ENCODE measurements at places on chromosomes 11 and 22.

DNA sequence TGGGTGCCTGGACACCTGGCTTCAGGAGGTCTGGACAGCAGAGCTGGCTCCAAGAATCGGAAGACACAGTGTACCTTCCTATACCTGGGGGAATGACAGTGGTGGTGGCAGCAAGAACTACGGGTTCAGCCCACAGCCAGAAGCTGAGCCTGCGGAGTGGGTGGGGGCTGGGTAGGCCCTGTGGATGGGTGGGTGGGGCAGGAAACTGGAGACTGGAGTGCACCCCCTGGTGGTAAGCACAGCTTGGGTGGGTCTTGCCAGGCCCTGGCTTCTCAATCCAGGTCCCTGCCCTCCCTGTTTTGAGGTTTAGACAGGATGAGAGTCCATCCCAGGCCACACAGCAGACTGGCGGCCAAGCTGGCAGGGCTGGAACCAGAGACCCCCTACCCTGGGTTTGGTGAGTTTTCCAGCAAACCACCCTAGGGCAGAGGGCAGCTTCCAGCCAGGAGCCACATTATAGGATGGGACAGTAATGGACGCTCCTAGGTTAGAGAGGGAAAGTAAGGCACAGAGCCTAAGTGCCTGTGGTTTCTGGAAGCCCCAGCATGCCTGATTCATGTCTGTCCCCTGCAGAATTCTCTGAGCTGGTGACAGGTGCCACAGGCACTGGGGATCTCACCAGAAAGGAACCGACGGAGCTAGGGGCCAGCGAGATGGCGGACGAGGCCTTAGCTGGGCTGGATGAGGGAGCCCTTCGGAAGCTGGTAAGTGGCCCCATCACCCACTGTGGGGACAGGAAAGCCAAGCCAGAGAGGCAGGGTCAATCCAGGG, 1.7 kb downstream of the SMTN start:
- DNase-seq: peak; percentile 67

- no peak for DNase-seq
Observed at GRCh38 chr11:87437844-87438223, 400.1 kb downstream of the TMEM135 start.

- no peak for DNase-seq
Observed at GRCh38 chr11:61476371-61476770, 32.2 kb upstream of the LRRC10B start.

- DNase-seq: peak; percentile 66
Observed at GRCh38 chr22:23215294-23216241, 35.3 kb downstream of the BCR start.

- DNase-seq: no peak
Observed at GRCh38 chr11:108069947-108070346, 51.4 kb upstream of the ACAT1 start.

GRCh38 chr11:16857186-16857585, 118.7 kb downstream of the C11orf58 start:
- DNase-seq: no peak

GRCh38 chr11:67289651-67290479, 762 bp downstream of the ANKRD13D start:
- no peak for DNase-seq

- DNase-seq: peak; percentile 69
Observed at GRCh38 chr22:29306175-29306834, at the start of gene GAS2L1. Gene GAS2L1, plus strand, starts transcription at chr22:29306650. Its CDS starts 1,456 bp downstream, at chr22:29308106.

GRCh38 chr22:25357606-25358420, 138.4 kb downstream of the CRYBB2 start:
- no peak for DNase-seq

Measured in trophoblast cell (in vitro differentiated cells and primary cell).